Fibroblast of skin of right quadriceps (primary cell): ENCODE measurements at places on chromosomes 16 and 17.
A peak's percentile ranks its signal among the peaks of the same experiment; 100 is the strongest.

- no peak for DNase-seq
These were observed 22.1 kb downstream of the RABEP2 start for GRCh38 chr16:28902909-28903308.

- DNase-seq: peak; percentile 26
These were observed 66.8 kb downstream of the BCAS3 start for GRCh38 chr17:60744355-60744966.

DNA sequence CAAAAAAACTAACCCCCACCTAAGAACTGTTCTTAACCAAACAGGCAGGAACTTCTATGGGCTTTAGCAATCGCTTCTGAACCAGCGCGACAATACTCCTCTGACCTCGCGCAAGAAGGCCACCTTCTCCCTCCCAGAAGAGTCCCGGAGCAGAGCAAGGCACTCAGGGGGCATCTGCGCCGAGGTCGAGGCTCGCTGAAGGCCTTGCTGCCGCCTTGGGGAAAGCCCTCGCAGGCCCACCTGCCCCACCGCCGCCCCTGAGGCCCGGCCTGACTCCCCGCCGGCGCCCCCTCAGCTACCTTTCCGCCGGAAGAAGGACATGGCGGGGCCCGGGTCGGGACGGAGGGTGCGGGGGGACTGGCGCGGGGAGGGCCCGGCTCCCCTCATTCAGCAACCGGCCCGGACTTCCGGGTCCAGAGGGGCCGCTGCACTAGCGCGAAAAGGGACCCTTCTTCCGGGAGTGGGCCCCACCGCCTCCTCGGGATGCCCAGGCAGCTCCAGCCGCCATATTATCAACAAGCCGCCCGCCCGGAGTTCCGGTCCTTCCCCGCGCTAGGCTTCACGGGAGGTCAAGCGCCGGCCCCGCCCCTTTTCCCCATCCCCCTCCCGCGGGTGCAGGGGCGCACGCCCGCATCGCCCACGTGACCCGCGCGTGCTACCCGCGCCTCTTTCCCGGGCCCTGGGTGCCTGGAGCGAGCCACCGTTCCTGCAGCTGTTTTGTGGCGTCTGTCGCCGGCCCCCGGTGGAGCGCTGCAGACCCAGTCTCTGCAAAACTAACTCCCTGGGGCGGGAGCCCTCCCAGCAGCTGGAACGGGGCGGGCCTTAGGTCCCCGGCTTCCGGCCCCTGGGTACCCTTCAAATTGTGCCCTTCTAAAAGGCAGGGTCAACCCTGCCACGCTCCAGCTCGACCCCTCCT, at the start of gene AKAP10:
Gene AKAP10, minus strand, starts transcription at position 536 of the 916 bp plus-strand sequence. Its CDS starts 149 bp downstream, at position 387.
- peak; percentile 86 for DNase-seq

GRCh38 chr16:27803775-27804549, 254.0 kb downstream of the KATNIP start:
- no peak for DNase-seq

DNA sequence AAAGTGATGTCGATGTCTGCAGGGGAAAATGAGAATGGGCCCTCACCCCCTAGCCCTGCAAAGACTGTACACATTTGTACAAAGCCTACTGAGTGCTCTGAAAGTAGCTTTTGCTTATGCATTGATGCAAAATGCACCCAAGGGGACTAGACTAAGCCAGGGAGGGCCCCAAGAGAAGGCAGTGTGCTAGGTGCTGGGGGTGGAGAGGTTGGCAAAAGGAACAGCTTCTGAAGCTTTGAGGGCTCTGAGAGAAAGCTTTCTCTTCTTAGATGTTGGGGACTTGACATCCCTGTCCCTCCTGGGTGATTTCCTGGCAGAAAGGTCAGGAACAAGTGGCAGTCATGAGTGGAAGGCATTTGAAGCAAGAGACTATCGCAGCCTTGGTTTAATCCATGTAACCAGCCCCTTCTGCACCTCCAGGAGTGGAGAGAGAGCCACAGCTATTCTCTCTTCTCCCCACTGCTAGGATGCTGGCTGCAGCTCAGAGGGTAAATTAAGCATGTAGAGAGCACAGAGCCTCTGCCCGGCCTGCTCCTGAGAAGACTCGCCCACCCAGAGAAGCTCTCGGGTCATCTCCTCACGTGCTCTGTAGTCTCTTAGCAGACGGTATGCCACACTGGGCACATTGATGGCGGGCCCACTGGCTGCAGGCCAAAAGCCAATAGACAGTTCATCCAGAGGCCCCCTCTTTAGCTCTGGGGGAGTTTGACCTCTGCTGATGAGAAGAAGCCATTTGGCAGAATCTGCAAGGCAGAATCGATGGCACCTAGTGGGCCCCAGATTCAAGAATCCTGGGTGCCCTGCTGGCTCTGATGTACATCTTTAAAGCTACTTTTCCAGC, 221.4 kb downstream of the MSI2 start:
- DNase-seq: no peak

DNA sequence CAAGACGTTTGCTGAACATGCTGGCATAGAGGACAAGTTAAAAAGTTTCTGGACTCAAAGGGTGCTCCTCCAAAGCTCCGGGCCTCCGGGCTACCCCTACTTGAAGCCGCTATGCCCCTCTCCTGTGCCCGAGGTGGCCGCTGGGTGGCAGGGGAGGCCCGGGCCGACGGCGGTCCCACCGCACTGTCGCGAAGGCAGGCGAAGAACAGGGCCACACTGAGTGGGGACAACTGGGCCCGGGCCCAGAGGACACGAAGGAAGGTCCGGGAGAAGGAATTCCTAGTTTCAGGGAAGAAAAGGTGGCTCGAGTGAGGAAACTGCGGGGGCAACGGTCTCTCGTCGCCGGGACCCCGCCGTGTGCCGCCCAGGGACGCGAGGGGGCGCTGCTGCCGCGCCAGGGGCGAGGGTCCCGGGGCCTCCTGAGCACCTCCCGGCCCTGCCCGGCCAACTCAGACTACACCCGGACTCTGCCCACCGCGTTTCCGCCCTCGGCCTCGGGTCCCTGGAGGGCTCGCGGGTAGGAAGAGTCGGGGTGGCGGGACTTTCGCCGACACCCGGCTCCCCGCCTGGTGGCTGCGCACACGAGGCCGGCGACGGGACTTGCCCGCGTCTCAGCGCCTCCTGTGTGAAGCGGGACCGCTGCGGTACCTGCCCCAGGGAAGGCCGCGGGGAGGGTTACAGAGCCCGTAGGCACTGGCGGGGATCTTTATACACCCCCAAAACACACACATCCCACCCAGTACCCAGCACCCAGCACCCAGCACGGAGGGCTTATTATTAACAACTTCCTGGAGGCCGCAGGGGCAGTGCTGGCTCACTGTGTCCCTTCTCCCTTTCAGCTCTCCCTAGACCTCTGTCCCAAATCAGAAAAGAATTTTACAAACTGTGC, 772 bp upstream of the CHCT1 start:
- peak; percentile 66 for DNase-seq

- DNase-seq: peak; percentile 39
These were observed 14.6 kb downstream of the CALB2 start for GRCh38 chr16:71373073-71373472.
